ENCODE measurements at places on chromosomes 1 and 21.

DNA sequence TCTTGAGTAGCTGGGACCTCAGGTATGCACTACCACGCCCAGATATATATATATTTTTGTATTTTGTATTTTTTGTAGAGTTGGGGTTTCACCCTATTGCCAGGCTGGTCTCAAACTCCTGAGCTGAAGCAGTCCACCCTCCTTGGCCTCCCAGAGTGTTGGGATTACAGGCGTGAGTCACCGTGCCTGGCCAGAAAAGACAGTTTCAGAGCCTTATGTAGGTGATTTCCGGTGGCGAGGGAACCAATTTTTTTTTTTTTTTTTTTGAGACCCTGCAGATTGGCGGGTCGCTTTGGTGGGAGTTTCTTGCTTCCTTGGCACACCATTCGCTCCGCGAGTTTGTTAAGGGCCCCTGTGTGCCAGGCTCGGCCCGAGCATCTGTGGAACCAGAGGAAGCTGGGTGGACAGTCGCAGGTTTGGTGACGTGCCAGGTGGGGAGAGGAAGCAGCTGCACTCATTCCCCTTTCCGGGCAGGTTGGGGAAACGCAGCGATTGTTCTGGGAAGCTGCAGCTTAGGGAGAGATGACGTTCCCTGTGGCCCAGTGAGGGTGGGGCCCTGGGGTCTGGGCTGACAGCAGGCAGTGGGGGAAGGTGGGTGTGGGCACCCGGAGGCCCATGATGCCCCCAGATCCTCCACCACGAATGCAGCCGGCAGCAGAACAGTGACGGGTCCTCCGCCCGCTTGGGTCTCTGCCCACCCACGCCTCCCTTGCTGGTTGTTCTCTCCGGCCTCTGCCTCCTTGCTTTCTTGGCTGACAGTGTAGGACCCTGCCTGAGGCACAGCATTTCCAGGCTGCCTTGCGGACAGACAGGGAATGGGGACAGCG, 25.1 kb downstream of the SPSB1 start:
- no peak for DNase-seq

DNA sequence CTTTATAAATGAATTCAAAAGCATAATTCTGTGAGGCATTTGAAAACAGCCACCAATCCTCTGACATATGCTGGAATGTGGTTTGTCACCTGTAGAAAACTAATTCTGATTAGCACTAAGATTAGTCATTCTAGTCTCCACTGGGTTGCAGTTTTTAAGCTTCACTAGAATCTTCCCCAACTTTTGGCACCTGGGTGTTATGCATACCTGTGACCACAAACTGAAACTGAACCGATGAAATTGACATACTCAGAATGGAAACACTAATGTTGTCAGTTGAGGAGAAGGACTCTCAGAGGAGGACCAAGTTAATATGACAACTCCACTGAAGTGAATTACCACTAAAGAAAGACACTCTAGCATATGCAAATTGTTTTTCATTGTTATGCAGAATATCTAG, 285.8 kb upstream of the NEGR1 start:
- no peak for DNase-seq

DNA sequence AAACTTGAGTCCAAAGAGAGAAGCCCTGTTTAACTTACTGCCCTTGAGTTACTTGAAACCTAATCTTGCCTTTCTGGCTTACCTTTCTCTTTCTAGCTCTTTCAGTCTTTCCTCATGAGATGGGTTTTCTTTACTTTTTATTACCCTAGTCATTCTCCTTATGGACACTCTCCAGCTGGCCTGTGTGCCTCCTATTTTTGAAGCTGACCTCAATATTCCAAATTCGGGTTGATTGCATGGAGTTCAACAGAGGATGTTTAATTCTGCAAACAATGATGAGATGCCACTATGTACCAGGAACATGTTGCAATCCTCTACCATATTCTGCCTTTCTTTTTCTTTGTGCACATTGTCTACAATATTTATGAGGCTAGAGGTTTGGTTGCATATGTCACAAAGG, 20.7 kb downstream of the DNAJC6 start:
- no peak for DNase-seq

- no peak for DNase-seq
Observed at GRCh38 chr21:34112316-34113033, 39.1 kb downstream of the MRPS6 start.

All from NCI-H524 (cell line).